ENCODE measurements at places on chromosomes 7 and 10.

GRCh38 chr7:30694218-30694745, 12.0 kb upstream of the CRHR2 start:
- DNase-seq = peak; percentile 76

- no peak for DNase-seq
Observed at GRCh38 chr10:70672165-70673042, at the start of gene ADAMTS14. TSS of gene ADAMTS14 (plus strand) at chr10:70672506. CDS start at chr10:70672803, 297 bp downstream.

- no peak for DNase-seq
Observed at GRCh38 chr7:83053965-83054364, 108.7 kb downstream of the PCLO start.

- DNase-seq = no peak
Observed at GRCh38 chr10:7186387-7187018, 224.3 kb downstream of the SFMBT2 start.

DNA sequence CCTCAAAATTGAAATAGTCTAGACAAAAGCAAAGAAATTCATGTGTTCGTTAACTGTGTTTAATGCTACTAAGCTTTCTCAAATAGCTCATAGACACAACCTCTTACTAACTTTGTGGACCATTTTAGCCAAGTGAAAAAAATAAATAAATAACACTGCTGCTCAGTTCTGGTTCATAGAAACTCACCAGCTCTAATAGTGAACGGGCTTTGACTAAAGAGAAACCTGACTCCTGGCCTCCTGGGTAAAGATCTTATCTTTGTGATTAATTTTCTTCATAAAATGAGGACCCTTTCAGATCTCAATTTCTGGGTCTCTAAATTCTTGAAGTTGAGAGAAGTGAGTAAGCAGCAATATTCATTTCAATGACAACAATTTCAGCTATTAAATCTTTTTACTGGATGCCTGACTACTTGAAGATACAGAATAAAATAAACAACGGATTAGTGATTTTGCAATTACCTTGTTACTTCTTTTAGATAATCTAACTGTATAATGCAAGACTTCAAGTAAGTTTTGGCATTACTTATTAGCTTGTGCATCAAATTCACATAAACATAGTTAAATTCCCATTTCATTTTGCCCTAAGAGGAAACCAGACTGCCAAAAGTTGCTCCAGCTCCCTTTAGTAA, 3.1 kb downstream of the CADPS2 start:
- no peak for DNase-seq

DNA sequence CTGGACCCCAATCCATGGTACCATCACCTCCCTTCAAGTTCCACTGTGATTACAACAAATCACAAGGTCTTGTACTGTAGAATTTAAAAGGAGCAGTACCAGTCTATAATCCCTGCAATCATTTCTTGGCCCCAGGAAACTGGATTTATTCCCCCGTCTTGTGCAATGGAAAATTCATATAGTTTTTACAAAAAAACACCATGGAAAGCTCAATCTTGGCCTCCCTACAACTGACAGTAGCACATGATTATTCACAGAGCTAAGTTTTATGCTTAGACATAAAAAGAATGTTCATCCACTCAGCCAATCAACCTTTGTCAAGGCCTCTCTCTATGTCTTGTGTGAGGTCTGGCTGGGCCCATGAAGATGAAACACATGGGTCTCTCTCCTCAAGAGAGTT, 10.2 kb downstream of the DGKI start:
- no peak for DNase-seq

DNA sequence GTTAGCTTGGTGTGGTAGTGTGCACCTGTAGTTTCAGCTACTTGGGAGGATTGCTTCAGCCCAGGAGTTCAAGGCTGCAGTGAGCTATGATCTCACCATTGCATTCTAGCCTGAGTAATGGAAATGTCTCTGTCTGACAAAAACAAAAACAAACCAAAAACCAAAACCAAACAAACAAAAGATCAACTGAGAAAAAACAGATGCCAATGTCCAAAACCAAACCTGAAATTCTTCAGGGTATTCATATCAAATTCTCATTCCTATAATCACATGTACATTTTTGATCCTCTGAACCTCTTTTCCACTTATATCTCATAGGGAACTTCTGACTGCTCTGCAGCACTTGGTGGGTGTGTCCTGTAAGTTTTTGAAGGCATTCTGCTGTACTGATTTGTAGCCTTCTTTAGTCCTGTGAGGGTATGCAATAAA, 87.0 kb downstream of the CDK6 start:
- DNase-seq = no peak

DNA sequence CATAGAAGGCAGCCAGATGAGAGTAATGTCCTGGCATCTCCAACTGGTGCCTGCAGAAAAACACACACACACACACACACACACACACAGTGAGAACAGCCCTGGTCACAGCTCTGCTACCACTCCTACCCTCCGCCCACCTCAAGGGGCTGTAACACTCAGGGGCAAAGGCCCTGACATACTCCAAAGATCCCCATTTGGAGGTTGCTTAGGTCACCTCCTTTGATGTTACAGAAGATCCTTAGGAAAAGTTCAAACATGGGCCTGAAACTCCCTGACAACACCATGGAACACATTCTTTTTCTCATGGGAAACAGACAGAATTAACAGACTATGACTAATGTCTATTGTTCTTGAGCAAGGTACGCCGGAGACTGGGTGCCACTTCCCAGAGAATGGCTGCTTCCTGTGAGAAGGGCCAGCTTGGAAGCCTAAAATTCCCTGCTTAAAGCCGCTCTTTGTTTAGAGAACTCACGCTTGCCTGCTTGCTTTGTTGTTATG, 27.7 kb downstream of the DENND11 start:
- no peak for DNase-seq

All from small intestine (tissue), 16 donors.